ENCODE measurements at places on chromosomes 12 and 14. TPM values are rescaled to one million over a fixed set of nuclear protein-coding genes. Genes with fewer than 3 reads are reported as not detected.

- no peak for DNase-seq
- no peak overlapping the region for H3K27ac ChIP-seq
- H3K36me3 ChIP-seq, result no peaks in the 10 kb centered on the region
- H3K27me3 ChIP-seq, result no peaks in the 10 kb centered on the region
These were observed 38.1 kb downstream of the SMOC1 start for GRCh38 chr14:69917287-69917686.

DNA sequence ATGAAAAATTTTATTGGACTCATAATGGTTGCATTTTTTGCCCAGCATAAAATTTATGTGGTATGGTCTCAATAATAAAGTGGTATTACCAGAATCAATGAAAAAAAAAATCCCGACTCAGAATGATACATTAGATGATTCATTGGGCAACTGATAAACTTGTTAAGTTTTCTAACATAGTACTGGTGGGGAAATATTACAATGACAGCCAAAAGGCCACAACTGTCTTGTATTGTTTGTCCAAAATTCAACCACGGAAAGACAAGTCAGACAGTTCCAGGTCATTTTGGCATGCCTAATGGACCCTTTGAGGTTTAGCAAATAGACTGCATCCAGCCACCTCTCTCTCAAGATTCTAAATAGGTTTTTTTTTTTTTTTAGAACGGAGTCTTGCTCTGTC lies 70.5 kb upstream of the TRIM9 start:
- H3K27ac ChIP-seq, result no peak overlapping the region
- H3K36me3 ChIP-seq, result no peaks in the 10 kb centered on the region
- H3K27me3 ChIP-seq, result peaks cover 6% of the 10 kb centered on the region
- H3K4me1 ChIP-seq, result no peaks in the 10 kb centered on the region
- no peak overlapping the region for H3K4me3 ChIP-seq

GRCh38 chr14:96297000-96297399 lies 41.0 kb downstream of the BDKRB1 start:
- peaks cover 8% of the 10 kb centered on the region for H3K4me1 ChIP-seq
- no peak overlapping the region for H3K27ac ChIP-seq
- DNase-seq, result peak; percentile 22

DNA sequence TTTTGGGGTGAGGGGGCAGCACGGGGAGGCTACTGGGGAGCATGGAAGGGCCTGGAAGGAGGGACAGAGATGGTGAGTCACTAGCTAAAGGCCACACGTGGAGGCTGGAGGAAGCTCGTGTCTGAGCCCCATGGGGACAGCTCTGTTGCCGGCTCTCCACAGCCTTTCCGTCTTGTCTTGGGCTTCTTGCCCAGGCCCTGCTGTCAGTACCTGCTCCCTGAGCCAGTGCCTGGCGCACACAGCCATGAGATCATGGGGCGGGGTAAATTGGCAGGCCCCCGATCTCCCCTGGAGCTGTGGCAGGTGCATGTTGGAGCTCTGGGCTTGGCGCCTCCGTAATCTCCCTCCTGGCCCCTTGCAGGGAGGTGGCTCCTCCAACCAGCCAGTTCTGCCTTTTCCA lies 16.1 kb upstream of the KRT80 start:
- H3K4me1 ChIP-seq, result peaks cover 5% of the 10 kb centered on the region
- no peak overlapping the region for H3K27ac ChIP-seq
- H3K27me3 ChIP-seq, result no peaks in the 10 kb centered on the region
- H3K36me3 ChIP-seq, result no peaks in the 10 kb centered on the region

GRCh38 chr12:47939009-47939601 lies 24.3 kb upstream of the TMEM106C start:
- peaks cover 19% of the 10 kb centered on the region for H3K27me3 ChIP-seq
- no peak overlapping the region for H3K4me3 ChIP-seq
- H3K36me3 ChIP-seq, result no peaks in the 10 kb centered on the region

DNA sequence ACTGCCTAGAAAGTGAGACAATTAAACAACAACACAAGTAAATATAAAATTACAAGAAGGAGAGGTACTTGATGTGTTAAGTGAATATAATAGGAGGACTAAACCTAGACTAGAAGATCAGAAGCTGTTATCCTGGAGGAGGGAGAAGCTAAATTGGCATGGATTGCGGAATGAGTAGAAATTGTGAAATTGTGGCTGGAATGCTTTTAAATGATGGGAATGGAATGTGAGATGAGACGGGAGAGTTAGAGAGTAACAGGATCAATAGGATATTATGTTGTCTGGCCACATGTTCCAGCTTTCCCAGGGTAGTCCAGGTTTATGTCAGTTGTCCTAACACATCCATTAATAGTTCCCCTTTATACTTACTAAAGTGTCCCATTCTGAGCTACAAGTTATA lies 44.0 kb upstream of the CPNE8 start:
- no peak for DNase-seq
- no peak overlapping the region for H3K27ac ChIP-seq
- H3K4me3 ChIP-seq, result no peak overlapping the region
- H3K36me3 ChIP-seq, result no peaks in the 10 kb centered on the region

DNA sequence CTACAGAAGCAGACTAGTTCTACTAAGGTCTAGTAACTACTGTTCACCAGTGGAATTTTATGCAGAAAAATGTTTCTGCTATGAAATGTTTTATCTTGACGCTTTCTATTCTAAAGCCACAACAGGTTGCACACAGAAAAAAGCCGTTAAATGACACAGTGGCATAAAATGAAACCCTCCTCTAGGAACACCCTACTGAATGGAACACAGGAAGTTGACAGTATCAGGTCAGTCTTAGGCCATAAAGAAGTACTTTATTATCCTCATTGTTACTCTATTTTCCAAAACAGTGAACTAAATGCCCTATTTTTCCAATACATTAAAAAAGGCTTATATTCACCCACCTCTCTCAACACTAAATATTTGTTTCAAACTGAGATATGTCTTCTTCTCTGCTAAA lies 21.9 kb downstream of the EPS8 start:
- H3K27ac ChIP-seq, result no peak overlapping the region
- DNase-seq, result no peak
- no peaks in the 10 kb centered on the region for H3K36me3 ChIP-seq
- H3K4me3 ChIP-seq, result no peak overlapping the region
- no peaks in the 10 kb centered on the region for H3K4me1 ChIP-seq
- H3K27me3 ChIP-seq, result no peaks in the 10 kb centered on the region

DNA sequence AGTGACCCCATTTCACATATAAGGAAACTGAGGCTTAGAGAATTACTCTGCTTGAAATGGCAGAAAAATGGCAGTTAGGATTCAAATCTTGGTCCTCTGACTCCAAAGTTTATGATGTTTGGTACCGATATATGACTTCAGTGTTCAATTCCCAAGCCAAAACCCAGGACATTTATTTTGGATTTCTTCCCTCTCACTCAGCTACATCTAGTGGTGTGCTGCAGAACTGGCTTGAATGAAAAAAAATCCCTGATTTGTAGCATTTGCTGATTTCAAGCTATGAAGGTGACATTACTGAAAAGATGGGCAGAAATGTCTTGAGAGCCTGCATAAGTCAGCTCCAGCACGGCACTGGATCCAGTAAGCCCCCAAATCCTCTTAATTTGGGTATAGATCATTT lies 106.4 kb downstream of the EFCAB11 start:
- DNase-seq, result no peak
- no peak overlapping the region for H3K27ac ChIP-seq
- no peak overlapping the region for H3K4me3 ChIP-seq
- H3K27me3 ChIP-seq, result no peaks in the 10 kb centered on the region
- H3K36me3 ChIP-seq, result no peaks in the 10 kb centered on the region
- H3K4me1 ChIP-seq, result no peaks in the 10 kb centered on the region

DNA sequence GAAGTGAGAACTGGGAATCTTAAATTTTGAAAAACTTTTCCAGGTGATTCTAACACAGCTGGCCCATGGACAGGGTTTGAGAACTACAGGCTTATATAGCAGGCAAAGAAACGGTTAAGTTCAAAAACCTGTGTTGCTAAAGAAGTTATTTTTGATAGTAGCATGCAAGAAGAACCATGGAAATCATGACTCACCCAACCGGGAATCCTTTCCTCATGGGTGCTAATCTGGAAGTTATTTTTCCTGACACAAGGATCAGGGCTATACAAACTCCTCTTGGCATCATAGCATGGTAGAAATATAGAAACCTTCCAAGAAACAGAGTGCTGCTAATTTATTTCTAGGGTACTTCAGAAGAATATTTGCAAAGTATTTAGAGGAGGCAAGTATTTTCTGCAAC lies 588.7 kb downstream of the CCER1 start:
- no peak overlapping the region for H3K27ac ChIP-seq
- H3K36me3 ChIP-seq, result no peaks in the 10 kb centered on the region
- no peaks in the 10 kb centered on the region for H3K27me3 ChIP-seq
- peak; percentile 63 for DNase-seq
- H3K4me3 ChIP-seq, result no peak overlapping the region

GRCh38 chr12:53994009-53994263 lies 6.0 kb upstream of the HOXC9 start:
- H3K36me3 ChIP-seq, result no peaks in the 10 kb centered on the region
- H3K4me1 ChIP-seq, result no peaks in the 10 kb centered on the region

GRCh38 chr14:83798421-83798820 lies 1731.5 kb upstream of the FLRT2 start:
- no peaks in the 10 kb centered on the region for H3K27me3 ChIP-seq
- DNase-seq, result no peak
- no peak overlapping the region for H3K4me3 ChIP-seq
- no peaks in the 10 kb centered on the region for H3K36me3 ChIP-seq

DNA sequence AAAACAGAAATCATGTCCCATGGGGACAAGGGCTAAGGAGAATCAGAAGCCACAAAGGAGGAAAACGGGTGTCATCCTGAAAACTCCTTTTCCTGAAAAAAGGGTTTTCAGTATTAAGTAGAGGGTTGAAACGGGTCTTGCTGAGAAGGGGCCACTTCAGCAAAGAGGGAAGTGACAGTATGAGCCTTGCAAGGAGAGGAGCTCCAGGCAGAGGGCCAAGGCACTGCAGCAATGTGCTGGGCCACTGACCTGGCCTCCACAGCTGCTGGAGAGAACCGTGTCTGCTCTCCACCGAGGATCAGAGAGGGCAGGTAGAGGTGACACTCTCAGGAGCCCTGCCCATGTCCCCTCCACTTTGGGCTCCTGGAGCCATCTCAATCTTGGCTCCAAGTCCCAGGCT lies 103.3 kb downstream of the NCOR2 start:
- H3K4me1 ChIP-seq, result peaks cover 12% of the 10 kb centered on the region
- H3K4me3 ChIP-seq, result no peak overlapping the region
- no peak overlapping the region for H3K27ac ChIP-seq
- H3K27me3 ChIP-seq, result no peaks in the 10 kb centered on the region

GRCh38 chr14:24674204-24674970 lies 40.4 kb upstream of the GZMB start:
- no peaks in the 10 kb centered on the region for H3K36me3 ChIP-seq
- H3K4me3 ChIP-seq, result no peak overlapping the region
- H3K4me1 ChIP-seq, result no peaks in the 10 kb centered on the region
- H3K27ac ChIP-seq, result no peak overlapping the region

DNA sequence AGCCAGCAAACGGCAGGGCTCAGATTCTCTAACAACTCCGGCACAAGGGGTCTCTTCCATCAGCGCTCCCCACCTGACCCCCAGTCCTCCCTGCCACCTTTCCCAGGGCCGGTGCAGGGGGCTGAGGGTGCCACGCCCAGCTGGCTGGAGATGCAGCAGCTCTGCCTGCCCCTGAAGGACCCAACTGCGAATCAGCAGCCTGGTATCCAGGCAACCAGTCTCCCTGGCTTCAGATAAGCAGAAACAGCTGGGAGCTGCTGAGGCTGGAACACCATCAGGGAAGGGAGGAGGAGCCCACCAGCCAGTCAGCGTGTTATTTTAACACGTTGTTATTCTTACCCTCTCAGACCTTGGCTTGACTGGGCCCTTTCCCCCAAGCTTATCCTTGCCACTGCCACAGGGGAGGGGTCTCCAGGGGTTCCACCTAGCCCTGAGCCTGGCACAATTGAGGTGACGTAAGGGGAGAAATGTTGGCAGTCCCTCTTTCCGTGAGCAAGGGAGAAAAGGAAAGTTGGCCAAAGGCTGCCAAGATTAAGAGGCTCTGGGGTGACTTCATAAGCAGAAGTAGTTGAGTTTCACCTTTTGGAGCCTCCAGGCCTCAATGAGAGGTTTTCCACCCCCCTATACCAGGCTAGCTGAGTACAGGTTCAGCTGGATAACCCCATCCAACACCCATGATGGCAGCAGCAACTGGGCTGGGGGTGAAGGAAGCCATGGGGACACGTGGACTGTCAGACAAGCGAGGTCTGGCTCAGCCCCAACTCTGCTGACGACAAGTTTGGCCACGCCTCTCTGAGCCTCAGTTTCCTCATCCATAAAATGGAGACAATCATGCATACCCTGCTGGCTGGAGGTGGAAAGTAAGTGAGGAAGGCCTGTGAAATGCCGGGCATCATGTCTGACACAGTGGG lies 91.1 kb downstream of the IRF2BPL start:
- H3K4me3 ChIP-seq, result no peak overlapping the region
- no peaks in the 10 kb centered on the region for H3K27me3 ChIP-seq
- peak; percentile 15 for DNase-seq

GRCh38 chr14:36344211-36344610 lies 23.8 kb upstream of the MBIP start:
- H3K27ac ChIP-seq, result no peak overlapping the region
- H3K27me3 ChIP-seq, result peaks cover 2% of the 10 kb centered on the region
- H3K4me3 ChIP-seq, result no peak overlapping the region
- H3K36me3 ChIP-seq, result no peaks in the 10 kb centered on the region
- DNase-seq, result no peak

The FAM186B gene
- 0.33 TPM for total RNA-seq

The NPAS3 gene
- total RNA-seq, result 0.13 TPM

The C14orf180 gene
- total RNA-seq, result not detected

The SDR9C7 gene
- not detected for total RNA-seq

The ASB2 gene
- not detected for total RNA-seq

Measured in endothelial cell of umbilical vein (primary cell).